ENCODE measurements at places on chromosomes 2 and 18.

DNA sequence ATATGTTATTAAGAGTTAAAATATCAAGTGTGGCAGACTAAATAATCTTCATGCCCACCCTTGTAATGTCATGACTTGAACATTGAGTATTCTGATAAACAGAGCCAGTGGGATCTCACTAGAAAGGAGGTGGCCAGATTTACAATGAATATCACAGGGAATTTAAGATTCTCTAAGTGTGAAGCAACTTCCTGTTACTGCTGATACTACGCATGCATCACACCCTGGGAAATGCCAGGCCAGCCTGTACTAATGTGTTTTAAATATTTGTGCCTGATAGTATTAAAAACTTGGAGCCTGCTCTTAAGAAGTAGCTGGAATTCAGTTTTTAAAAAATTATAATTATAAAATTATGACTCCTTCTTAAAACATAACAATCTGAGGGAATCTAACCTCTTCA lies 148.3 kb downstream of the LAMA3 start:
- no peak for DNase-seq

- no peak for DNase-seq
Observed at GRCh38 chr2:190382851-190383250, 25.3 kb upstream of the MFSD6 start.

DNA sequence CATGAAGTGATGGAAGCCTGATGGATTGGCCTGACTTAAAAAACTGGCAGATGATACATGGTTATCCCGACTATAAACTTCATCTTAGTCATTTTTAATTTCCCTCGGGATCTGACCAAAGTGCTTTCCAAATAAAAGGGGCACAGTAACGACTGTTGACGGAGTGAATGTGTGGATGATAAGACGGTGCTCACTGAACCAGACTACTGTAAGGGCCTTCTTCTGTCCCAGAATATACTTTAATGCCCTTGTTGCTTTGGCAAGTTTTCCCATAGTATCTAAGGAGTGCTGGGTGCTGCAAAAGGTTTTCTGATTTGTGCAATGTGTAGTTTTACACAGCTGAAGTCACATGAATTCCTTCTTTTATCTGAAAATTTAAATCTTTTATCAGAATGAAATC lies 373.5 kb downstream of the DSEL start:
- DNase-seq: no peak

DNA sequence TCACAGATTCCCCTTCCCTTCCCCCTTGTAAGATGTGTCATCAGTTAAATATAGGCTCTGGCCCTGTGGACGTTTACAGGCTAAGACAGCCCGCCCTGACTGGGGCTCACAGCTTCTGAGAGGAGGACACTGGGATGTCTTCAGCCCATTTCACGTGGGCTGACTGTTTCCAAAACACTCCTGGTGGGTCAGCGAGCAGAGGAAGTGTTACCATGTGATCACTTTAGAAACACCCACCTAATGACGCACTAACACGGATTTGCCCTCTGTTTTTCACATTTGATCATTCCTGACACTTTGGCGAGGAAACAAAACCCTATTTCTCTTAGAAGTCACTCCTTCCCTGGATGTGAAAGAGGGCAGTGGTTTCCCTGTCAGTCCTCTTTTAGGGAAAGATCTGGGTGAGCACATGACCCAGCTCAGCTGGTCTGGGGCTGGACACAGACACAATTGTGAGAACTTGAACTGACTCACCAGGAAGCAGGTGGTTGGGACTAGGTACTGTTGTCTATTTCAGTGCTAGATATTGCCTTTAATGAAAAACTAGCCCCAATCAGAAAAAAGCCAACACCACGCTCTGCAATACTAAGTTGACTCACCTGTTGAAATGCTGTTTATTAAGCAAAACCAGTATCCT lies 38.8 kb downstream of the BMP10 start:
- DNase-seq: peak; percentile 58

DNA sequence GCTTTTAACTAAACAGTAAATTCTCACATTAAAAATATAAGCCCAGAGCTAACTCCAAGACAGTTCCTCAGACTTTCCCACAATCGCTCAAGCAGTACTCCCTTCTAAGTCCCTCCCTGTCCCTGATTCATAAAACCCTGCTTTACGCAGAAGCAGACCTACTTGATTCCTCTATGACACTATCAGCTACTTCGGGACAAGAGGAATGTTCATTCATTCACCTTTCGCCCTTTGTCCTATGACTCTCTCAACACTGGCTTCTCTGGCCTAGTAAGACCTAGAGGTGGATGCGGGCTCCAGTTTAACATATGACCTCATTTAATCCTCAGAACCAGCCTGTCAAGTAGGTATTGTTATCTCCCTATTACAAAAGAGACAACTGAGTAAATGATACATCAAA lies 10.2 kb downstream of the LPIN2 start:
- no peak for DNase-seq

- no peak for DNase-seq
Observed at GRCh38 chr2:233996000-233996399, 54.5 kb upstream of the SPP2 start.

DNA sequence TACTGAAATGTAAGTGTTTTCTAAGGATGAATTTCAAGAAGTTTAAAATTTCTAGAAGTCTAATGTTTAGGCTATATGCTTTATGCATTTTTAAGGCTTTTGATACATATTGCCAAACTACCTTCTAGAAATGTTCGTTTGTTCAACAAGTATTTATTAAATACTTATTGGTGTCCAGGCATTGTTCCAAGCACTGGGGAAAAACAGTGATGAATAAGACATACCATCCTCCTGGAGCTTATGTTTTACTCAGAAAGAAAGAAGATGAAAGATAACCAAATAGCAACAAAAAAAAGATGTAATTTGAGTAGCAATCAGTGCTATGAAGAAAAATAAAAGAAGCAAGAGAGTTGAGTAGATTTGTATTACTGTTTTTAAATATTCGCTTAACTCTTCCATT lies 692.9 kb downstream of the SLC4A3 start:
- DNase-seq: no peak

DNA sequence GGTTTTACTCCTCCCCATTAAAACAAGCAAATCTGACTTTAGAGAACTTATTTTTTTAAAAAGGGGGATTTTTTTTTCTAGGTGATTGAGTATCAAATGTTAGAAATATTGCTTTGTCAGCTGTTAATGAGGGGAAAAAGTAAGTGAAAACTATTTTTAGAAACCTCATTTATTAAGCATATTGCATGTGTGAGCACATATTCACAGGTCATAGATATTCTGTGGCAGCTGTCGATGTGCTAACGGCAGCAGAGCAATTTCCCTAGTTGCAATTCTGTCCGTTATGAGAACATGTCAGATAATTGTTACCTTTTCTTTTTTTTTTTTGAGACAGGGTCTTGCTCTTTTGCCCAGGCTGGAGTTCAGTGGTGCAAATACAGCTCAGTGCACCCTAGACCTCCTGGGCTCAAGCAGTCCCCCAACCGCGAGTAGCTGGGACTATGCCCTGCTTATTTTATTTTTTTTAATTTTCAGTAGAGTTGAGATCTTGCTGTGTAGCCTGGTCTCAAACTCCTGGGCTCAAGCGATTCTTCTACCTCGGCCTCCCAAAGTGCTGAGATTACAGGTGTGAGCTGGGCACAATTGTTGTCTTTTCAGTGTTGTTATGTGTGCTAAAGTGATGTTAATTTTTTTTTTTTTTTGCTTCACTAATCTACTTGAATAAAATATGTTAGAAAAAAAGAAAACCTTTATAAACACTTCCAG lies 69.8 kb downstream of the MTA3 start:
- DNase-seq: no peak

DNA sequence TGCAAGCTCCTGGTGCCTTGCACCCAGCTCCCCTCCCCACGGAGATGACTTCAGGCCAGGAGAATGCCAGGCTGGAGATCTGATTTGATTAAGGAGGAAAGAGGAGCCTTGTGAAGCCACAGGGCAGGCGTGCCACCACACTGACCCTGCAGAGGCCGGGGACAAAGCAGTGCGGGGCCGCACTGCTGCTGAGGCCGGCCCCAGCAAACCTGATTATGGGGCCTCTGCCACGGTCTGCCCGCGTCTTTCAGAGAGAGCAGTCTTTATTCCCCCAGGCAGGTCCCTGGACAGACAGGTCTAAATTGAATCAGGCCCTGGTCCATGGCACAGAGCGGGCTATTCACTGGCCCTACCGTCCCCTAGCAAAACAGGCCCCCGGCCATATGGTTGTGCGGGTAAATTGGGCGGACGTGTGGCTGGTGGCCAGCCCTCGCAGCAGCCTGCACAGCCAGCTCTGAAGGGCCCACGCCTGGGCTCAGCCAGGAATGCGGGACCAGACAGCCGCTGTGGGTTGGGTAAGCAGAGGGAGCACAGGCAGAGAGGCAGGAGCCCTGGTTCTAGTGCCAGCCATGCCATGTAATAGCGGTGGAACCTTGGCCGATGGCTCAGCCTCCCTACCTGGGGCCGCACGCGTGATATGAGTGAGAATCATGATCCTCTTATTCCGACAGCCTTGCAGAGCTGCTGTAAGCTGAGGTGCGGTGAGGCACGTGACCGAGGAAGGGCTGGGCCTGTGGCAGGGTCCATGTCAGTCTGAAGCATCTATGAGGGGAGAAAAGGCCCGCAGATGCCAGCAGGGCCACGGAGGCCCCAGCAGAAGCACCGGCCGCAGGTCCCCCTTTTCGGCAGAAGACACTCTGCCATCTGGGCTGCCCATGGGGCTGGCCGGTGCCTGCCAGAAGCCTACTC lies 97.3 kb upstream of the MYCN start:
- peak; percentile 61 for DNase-seq

DNA sequence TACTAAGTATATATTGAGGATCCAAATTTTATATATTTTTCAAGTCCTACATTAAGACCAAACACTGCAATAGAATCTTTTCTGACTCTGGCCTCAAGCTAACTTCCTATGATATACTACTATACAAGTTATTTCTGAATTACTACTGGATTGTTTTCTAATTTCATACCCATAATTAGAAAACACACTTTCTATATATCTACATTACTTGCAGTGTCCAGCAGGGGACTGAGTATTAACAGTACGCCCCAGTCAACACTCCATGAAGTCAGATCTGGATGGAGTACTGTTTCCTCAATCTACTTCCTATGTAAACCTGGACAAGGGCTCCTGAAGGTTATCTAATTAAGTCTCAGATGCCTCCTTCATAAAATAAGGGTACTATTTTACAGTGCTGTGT lies 26.5 kb downstream of the RMP24 start:
- DNase-seq: no peak

DNA sequence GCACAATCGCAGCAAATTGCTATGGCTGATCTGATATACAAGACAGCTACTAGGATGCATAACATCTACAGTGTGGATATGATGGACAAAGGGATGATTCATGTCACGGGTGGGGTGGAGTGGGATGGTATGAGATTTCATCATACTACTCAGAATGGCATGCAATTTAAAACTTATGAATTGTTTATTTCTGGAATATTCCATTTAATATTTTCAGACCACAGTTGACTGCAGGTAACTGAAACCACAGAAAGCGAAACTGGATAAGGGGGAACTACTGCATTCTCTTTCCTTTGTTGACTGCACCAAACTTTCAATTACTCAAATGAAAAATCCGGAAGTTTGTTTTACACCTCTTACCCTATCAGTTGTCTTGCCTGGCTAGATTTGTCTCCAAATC lies 94.4 kb upstream of the NEUROD1 start:
- no peak for DNase-seq

- DNase-seq: no peak
Observed at GRCh38 chr2:50097148-50097547, 934.8 kb downstream of the NRXN1 start.

GRCh38 chr2:10283106-10284062 lies 19.3 kb upstream of the HPCAL1 start:
- DNase-seq: no peak

GRCh38 chr2:236216711-236217110 lies 47.5 kb downstream of the ASB18 start:
- DNase-seq: no peak

- DNase-seq: no peak
Observed at GRCh38 chr18:9898792-9899549, 13.2 kb downstream of the TXNDC2 start.

GRCh38 chr2:142112757-142113221 lies 18.0 kb downstream of the LRP1B start:
- DNase-seq: no peak

- DNase-seq: no peak
Observed at GRCh38 chr2:124450481-124450880, 425.4 kb downstream of the CNTNAP5 start.

- DNase-seq: no peak
Observed at GRCh38 chr2:49291619-49292018, 137.3 kb upstream of the FSHR start.

- no peak for DNase-seq
Observed at GRCh38 chr2:21282515-21282898, 158.7 kb downstream of the TDRD15 start.
